ENCODE measurements at places on chromosomes 11 and 22.

GRCh38 chr11:126182787-126183445, 28.5 kb downstream of the RPUSD4 start:
- DNase-seq, result no peak

GRCh38 chr11:77299528-77299993, 1.9 kb downstream of the GDPD4 start:
- no peak for DNase-seq

DNA sequence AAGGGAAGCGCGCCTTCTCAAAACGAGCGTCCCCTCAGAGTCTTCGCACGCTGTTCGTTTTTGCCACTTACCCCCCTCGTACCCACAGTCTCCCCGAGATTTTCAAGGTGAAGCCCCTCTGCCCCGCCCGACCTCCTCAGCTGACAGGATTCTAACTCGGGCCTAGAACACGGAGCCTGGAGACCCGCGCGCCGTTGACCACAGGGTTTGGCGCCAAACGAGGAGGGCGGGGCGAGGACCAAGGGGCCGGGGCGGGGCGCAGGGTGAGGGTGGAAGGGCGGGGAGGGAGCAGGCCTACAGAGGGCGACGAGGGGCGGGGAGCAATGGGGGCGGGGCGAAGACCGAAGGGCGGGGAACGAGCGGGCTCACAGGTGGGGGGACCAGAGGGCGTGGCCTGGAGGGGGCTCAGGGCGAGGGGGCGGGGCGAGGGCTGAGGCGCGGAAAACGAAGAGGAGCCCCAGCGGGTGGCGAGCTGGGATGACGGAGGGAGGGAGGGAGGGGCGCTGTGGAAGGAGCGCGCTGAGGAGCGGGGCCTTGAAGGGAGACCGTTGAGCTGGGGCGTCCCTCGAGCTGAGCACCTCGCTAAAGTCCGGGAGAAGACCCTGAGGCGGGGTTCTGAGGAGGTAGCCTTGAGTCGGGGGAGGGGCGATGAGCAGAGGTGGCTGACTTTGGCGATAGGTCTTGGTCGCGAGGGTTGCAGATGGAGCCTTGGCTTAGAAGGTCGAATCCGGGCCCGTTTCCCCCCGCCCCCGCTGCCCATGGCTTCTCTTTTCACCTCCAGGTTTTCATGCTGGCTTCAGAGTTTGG, at the start of gene DMC1:
Gene DMC1 (minus strand): TSS at position 212 of the 807 bp plus-strand sequence. CDS start 1,927 bp downstream, outside the sequence.
- peak; percentile 98 for DNase-seq

DNA sequence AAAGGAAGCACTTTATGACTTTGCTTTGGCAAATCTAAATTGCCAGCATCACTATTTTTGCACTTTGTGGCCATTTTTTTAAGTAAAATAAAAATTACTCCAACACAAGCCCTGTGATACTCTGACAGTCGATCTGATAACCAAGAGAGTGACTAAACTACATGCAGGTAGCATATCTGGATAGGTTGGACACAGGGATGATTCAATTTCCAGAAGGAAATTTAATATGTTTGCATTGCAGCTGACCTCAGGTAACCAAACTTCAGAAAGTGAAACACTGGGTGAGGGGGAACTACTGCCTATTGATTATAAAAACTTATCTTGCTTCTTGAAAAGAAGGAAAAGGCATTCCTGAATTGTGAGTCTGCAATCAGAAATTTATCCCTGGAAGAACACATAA, 13.9 kb downstream of the OR5B3 start:
- no peak for DNase-seq

GRCh38 chr22:50403701-50404101, 60.6 kb downstream of the PPP6R2 start:
- no peak for DNase-seq

GRCh38 chr11:34359548-34359891, 1.7 kb upstream of the ABTB2 start:
- DNase-seq, result no peak

DNA sequence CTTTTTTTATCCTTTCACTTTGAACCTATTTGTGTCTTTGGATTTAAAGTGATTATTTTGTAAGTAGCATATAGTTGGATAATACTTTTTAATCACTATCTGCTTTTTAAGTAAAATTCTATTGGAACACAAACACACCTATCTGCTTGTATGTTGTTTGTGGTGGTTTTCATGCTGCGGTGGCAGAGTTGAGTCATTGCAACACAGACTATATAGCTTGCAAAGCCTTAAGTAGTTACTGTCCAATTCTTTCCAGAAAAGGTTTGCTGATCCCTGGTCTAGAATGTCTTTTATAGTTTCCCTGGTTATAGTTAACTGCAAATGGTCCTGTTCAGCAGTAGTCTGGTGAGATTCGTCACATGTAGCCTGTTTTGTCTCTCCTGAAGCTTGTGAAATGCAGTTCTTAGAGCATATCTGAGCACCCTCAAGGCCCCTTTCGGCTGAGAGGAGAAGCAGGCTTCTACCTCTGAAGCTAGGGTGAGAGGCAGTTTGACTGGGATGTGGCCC, 21.5 kb downstream of the SHANK3 start:
- no peak for DNase-seq

DNA sequence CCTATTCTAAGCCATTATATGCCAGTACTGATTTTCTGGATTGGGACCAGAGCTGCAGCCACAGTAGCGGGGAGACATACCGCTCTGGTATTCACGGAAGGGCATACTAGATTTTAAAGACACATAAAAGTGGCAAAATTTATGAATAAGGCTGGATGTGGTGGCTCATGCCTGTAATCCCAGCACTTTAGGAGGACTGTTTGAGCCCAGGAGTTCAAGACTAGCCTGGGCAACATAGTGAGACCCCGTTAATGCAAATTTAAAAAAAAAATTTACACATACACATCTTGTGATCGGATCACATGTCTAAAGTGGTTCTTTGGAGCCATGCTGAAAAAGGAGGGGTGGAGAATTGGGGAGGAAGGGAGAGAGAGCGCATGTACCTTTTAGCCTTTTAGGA, 9.0 kb downstream of the RPL27A start:
- no peak for DNase-seq

DNA sequence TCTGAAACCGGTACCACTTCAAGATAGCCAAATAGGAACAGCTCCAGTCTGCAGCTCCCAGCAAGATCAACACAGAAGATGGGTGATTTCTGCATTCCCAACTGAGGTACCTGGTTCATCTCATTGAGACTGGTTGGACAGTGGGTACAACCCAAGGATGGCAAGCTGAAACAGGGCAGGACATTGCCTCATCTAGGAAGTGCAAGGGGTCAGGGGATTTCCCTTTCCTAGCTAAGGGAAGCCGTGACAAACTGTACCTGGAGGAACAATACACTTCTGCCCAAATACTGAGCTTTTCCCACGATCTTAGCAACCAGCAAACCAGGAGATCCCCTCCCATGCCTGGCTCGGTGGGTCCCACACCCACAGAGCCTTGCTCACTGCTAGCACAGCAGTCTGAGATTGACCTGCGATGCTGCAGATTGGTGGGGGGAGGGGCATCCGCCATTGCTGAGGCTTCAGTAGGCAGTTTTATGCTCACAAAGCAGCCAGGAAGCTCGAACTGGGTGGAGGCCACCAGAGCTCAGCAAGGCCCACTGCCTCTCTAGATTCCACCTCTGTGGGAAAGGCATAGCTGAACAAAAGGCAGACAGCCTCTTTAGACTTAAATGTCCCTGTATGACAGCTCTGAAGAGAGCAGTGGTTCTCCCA, 59.9 kb upstream of the C11orf58 start:
- DNase-seq, result no peak

GRCh38 chr11:73295241-73295995, 12.7 kb upstream of the ARHGEF17 start:
- peak; percentile 78 for DNase-seq

DNA sequence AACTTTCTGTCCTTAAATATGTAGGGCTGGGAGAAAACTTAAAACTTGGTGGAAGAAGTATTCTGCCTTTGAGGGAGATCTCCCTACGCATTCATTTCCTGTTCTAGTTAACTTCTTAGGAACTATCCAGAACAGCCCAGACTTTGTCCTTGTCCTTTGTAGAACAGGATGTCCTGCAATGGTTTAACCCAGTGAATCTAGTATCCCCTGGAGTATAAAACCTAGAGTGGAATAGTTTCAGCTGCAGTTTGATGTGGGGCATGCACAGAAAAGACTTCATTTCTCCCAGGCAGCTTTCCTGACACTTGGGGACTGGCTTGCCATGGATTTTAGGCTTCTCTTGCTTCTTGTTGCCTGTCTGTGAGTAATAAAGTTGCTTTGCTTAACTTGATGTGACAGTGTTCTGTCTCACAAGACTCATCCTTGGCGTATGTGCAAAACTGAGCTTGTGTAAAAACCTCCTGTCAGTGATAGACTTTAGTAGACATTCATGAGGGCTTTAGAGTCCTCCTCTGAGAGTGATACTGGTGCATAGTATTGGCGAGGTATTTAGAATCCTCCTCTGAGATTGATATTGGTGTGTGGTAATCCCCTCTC, 28.2 kb downstream of the ARHGAP42 start:
- no peak for DNase-seq

- peak; percentile 96 for DNase-seq
These were observed at the start of gene TUBGCP6 for GRCh38 chr22:50244420-50245213. Gene TUBGCP6, minus strand, starts transcription at chr22:50245023. Its CDS starts 564 bp downstream, at chr22:50244459.

GRCh38 chr11:59992425-59992824, 24.6 kb upstream of the OOSP4B start:
- no peak for DNase-seq

GRCh38 chr22:19515654-19516377, 8.4 kb downstream of the CLDN5 start:
- DNase-seq, result no peak

DNA sequence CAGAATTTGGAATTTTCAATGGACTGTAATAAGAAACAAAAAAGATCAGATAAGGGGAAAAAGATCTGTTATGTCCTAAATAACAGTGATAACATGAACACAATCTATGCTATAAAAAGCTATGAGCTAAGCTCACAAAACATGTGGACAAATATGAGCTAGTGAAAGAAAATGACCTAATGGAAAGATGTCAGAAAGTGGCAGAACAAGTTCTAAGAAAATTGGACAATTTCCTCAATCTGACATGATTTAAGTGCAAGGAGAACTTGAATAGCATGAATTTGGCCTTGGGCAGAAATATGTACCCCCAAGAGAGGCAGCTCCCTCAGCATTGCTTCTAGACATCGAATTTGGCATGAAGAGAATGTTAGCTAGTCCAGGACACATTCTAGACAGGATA, 212.0 kb upstream of the PGR start:
- DNase-seq, result no peak

GRCh38 chr11:134604886-134605285, 192.8 kb upstream of the B3GAT1 start:
- no peak for DNase-seq

DNA sequence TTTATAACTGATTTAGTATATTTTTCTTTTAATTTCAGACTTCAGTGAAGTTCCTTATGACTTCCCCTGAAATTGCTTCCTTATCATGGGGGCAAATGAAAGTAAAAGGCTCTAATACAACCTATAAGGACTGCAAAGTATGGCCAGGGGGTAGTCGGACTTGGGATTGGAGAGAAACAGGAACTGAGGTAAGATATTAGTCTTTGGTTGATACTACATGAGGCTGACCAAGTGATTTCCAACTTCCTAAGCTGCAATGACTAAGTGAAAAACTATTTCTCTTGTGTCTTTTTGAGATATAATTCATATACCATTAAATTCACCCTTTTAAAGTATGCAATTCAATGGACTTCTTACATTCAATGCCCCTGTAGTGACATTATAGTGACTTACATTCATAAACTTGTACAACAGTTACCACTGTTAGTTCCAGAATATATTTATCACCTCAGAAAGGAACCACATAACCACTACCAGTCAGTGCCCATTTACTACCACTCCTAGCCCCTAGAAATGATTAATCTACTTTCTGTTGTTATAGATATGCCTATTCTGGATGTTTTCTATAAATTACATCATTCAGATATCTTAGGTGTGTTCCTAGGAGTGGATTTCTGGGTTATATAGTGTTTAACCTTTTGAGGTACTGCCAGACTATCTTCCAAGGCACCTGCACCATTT, 21.6 kb downstream of the AAMDC start:
- no peak for DNase-seq

GRCh38 chr11:123519055-123519796, 89.2 kb downstream of the GRAMD1B start:
- DNase-seq, result no peak

GRCh38 chr11:10622957-10623791, 54.7 kb upstream of the LYVE1 start:
- peak; percentile 11 for DNase-seq

GRCh38 chr11:116917632-116918031, 80.2 kb upstream of the APOA1 start:
- no peak for DNase-seq

GRCh38 chr22:48749555-48750227, 1078.0 kb downstream of the BRD1 start:
- no peak for DNase-seq

- no peak for DNase-seq
These were observed 12.3 kb downstream of the MMP3 start for GRCh38 chr11:102831128-102831488.

All from activated T-cell treated with anti-CD3 and anti-CD28 coated beads, Interleukin-2, amount 50 U/mL, for 72 hours (primary cell).